ELF-1 (cell line): ENCODE measurements at places on chromosomes 12 and 14.
A peak's percentile ranks its signal among the peaks of the same experiment; 100 is the strongest.

GRCh38 chr14:95265106-95266094, 54.3 kb downstream of the CLMN start:
- peak; percentile 49 for DNase-seq

DNA sequence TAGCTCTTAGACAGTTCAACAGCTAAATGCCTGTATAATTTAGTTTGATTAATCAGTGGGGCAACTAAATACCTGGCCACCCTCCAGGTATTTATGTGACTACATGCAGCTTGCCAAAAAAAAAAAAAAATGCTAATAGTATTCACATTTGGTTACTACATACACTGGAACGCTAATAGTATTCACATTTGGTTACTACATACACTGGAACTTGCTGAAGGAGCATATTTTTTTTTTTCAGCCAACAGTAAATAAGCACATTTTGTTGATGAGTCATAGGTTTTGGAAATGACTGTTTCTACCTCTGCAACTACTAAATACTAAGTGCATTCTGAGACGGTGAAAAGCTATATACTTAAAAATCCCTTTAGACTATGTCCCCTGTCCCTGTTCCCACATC, 1172.3 kb downstream of the LRFN5 start:
- DNase-seq = no peak

DNA sequence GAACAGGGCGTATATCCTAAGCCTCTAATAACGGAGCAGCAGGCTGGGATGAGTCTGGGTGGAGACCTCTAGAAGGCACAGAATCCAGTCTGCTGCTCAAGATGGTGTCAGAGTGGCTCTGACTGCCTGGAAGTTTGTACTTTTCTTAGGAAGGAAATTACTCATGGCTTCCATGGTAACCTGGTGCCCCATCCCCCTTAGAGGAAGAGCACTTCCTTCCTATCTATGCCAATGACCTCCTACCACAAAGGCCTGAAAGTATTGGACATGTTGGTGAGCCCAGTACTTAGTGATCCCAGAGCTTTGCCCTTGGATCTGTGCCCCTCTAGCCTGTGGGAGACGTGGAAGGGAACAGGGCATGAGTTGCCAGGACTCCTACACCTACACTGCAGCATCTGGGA, 1.5 kb downstream of the BATF start:
- no peak for DNase-seq

GRCh38 chr14:74427651-74428050, 1.6 kb upstream of the SYNDIG1L start:
- DNase-seq = no peak

GRCh38 chr14:58836303-58836974, 198.7 kb downstream of the DACT1 start:
- no peak for DNase-seq

GRCh38 chr14:37843954-37844607, 248.7 kb downstream of the TTC6 start:
- no peak for DNase-seq

- no peak for DNase-seq
These were observed 3.0 kb downstream of the PLEKHG6 start for GRCh38 chr12:6313326-6313940.

DNA sequence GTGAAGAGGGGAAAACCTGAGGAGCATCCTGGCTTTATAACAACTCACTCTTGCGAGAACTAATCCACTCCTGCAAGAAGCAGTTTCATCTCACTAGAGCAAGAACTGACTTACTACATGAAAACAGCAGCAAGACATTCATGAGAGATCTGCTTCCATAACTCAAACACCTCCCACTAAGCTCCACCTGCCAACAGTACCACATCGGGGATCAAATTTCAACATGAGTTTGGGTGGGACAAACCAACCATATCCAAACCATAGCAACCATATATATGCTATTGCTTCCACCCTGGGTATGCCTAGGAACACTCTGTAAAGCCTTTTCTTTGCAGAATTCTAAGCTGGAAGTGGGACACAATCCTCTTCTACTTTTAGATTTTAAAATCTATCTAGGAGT, 13.9 kb upstream of the AVPR1A start:
- no peak for DNase-seq

DNA sequence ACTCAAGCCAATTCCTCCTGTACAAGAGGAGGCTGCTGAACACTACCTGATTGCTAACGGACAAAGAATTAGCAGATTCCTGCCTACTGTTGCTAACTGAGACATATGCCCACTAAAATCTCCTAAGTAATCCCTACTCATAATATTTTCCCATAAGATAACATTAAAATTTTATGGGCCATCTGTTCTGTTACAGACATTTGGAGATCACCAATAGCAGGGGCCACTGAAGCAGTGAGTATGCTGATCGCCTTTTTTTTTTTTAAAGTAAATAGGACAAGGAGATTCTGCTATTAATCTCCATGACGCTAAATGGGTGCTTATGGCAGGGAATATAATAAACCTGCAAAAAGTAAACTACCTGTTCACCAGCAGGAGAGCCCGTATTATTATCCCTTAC, 292.9 kb downstream of the MED13L start:
- DNase-seq = no peak

DNA sequence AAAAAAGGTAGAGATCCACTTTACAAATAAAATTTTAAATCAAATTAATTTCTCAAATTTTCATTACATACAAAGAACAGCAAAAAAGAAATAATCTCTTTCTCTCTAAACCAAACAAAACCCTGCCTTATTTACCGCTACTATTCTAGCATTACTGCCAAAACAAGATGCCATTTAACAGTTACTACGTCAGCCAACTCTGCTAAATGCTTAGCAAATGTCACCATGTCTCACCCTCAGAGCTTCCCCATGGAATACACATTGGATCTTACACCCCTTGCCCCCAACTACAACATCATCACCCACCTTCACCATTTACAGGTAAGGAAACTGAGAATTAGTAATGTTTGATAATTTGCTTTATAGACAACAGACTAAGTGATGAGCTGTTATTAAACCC, 23.0 kb upstream of the NR2C1 start:
- DNase-seq = no peak

GRCh38 chr12:92452763-92453162, 250.0 kb upstream of the PLEKHG7 start:
- DNase-seq = no peak

DNA sequence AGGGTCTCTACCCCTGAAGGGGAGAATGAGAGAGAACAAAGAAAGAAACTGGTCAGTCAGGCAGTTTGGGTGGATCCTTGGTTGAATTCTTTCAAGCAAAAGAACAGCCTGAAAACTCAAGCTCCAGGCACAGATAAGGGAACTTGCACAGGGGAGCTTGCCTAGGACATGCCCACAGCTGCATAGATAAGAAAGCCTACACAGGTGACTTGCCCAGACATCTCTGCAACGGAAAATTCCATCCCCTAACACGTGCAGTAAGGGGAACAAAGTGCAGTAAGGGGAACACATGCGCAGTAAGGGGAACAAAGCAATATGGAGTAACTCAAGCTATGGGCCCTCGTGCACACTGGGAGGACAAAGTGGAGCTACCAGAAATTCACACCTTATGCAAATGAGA, 540.1 kb upstream of the MIS18BP1 start:
- DNase-seq = peak; percentile 8
